ENCODE measurements at places on chromosomes 13 and 19.

- DNase-seq: no peak
Observed at GRCh38 chr13:59166174-59166573, 997.6 kb downstream of the DIAPH3 start.

DNA sequence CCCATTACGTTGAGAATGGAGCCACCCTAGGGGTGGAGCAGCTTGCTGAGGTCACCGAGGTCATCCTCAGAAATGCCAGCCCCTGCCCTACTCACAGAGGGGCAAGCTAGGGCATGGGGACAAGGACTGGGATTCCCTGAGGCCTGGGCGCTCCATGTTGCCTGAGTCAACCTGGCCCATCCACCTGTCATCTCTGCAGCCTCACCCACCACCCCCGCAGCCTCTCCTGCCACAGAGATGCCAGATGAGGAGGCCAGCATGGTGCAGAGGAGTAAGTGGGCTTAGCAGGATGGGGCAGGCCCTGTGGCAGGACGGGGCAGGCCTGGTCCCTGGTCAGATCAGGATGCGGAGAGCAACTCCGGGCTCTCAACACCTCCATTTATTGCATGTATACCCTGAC, 9.5 kb downstream of the NKPD1 start:
- no peak for DNase-seq

DNA sequence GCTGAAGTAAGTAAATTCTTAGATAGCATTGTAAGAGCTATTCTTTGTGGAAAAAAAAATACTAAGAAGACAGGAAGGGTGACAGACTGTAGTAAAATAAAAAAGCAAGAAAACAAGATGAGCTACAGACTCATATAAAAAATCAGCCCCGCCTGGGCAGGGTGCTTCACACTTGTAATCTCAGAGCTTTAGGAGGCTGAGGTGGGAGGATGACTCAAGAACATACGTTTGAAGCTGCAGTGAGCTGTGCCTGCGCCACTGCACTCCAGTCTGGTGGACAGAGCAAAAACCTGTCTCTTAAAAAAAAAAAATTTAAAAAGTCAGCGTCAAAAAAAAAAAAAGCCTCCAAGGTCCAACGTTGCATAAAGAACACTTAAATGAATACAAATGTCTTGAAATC, 102.1 kb downstream of the VWA8 start:
- DNase-seq: no peak

DNA sequence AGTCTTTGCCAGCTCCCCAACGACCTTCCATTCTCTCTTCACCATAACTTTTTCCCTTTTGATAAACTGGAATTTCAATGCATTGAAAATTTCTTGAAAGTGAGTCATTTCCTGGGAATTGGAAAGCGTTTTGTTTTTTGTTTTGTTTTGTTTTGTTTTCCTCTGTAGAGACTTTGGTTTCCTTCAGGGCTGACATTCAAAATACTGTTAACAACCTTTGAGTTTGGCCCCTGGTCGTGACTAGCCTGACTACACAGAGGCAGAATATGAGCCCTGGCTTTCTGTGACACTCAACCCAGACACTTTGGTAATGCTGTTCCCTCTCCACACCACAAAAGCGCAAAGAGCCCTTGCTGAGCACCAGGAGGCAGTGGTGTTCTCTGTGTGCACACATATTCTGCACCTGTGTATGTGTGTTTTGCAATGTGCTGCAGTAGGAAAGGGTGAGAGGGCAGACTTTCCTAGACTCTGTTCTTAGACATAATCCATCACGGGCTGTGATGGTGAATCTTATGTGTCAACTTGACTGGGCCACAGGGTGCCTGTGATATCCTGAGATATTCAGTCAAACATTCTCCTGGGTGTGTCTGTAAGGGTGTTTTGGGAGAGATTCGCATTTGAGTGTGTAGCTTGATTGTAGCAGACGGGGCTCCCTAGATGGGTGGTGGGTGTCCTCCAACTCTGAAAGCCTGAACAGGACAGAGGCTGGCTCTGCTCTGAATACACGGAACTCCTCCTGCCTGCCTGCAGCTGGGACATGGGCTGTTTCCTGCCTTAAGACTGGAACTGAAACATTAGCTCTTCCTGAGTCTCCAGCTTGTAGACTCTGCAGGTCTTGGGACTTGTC, 29.5 kb upstream of the ANKRD10 start:
- peak; percentile 91 for DNase-seq

DNA sequence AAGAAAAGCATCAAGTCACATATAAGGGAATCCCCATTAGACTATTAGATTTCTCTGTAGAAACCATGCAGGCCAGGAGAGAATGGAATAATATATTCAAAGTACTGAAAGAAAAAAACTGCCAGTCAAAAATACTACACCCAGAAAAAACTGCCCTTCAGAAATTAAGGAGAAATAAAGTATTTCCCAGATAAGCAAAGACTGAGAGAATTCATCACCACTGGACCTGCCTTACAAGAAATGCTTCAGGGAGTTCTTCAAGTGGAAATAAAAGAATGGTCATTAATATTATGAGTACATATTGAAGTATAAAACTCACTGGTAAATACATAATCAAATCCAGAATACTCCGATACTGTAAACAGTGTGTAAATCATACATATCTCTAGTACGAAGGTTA, 35.9 kb downstream of the VWA8 start:
- no peak for DNase-seq

- DNase-seq: no peak
Observed at GRCh38 chr13:114119196-114119595, 13.2 kb downstream of the RASA3 start.

GRCh38 chr19:17424743-17425365, 5.0 kb downstream of the MVB12A start:
- DNase-seq: no peak

DNA sequence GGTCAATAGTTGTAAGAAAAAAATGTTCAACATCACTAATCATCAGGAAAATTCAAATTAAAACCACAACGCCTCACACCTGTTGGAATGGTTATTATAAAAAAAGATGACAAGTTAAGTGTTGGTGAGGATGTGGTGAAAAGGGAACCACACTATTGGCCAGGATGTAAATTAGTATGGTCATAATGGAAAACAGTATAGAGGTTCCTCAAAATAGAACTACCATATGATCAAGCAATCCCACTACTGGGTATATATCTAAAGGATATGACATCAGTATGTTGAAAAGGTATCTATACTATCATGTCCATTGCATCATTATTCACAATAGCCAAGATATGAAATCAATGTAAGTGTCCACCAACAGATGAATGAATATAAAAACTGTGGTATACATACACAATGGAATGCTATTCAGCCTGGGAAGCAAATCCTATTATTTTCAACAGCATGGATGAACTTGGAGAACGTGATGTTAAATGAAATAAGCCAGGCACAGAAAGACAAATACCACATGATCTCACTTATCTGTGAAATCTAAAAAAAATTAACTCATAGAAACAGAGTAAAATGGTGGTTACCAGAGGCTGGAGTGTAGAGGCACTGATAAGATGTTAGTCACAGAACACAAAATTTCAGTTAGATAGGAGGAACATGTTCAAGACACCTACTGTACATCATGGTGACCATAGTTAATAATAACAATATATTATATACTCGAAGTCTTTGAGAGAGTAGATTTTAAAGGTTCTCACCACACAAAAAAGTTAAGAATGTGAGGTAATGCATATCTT, 56.6 kb downstream of the TBC1D4 start:
- no peak for DNase-seq

DNA sequence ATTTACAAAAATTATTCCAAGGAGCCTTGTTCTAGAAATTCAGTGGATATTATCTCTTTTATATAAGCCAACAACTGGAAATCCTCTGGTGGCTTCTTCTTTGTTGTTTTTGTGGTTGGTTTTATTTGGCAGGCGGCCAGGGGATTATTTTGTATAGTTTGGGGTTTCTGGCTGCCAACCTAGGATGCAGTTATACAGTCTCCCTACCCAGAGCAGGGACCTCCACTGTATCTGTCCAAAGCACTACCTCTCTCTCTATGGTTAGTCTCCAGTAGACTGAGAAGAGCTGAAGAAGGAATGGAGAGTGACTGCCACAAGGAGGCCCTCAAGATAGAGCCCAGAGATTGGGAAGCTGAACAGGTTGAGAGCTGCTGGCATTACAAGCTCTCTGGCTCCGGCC, 80.2 kb downstream of the ZAR1L start:
- DNase-seq: no peak

DNA sequence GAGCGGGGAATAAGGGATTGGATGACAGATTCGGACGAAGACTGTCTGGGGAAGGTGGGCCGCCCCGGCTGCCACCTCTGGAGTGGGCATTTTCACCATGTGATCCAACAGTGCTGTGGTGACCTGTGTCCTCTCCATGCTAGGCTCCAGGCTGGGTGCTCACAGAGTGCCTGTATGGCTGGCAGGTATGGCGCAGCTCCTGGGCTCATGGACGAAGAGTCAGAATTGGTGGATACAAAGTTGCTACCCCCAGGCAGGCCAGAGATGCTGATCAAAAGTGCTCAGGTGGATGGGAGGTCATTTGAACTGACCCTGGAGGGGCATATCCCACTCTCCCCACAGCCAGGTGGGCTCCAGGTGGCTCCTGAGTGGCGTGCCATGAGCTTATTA, 111.3 kb upstream of the UQCRFS1 start:
- DNase-seq: no peak

GRCh38 chr13:97696921-97697320, 256.6 kb upstream of the IPO5 start:
- no peak for DNase-seq

GRCh38 chr13:73835138-73835721, 299.0 kb downstream of the KLF12 start:
- DNase-seq: peak; percentile 9

GRCh38 chr19:53780506-53780905, 43.6 kb downstream of the NLRP12 start:
- DNase-seq: no peak

DNA sequence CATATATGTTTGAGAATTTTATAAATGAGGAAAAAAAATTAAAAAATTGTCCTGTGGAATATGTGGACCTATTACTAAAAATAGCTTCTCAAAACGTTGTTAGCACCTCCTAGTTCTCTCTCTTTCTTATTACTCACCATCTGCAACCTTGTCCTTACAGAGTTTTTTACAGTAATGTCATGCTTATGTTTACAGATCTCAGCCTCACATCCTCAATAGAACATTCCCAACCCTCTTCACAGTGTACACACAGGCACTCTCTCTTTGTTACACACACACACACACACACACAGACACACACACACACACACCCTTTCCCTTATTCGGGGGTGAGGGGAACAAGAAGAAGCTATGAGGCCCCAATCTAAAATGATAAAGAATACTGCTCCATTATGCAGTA, 197.7 kb downstream of the SLITRK6 start:
- DNase-seq: no peak

DNA sequence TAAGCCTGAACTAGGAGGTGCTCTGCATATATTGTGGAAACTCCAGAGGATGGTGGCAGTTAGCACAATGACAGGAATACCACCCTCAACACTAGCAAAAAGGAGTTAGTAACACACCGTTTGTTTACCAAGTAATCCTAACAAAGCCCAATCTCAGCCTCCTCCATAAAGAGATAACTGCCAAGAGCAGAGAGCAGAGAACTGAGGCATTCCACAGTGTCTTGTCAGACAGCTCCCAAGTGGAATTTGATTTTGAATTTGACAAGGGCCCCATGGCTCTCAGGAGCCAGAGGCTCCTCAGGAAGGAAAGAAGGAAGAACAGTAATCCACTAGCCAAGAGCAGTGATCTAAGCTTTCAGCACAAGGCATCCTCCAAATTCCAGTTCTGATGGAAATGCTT, 298.6 kb downstream of the DCLK1 start:
- DNase-seq: no peak

GRCh38 chr19:45355910-45356309, 14.5 kb downstream of the ERCC2 start:
- no peak for DNase-seq

DNA sequence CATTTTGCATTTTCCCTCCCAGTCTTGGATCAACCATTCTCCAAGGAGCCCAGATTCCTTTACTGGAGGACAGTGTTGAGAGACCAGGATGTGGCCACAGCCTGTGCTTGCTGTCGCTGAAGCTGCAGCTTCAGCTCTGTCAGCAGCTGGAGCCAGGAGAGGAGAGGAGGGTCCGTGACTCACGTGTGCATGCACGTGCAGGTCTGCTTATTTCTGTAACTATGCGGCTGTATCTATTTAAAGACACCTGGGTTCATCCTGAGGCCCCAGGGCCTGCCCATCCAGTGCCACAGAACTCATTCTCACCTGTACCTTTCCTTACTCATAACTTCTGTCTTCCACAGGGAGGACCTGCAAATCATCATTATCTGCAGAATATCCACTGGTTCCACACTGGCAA, 8.2 kb upstream of the LAMP1 start:
- no peak for DNase-seq

DNA sequence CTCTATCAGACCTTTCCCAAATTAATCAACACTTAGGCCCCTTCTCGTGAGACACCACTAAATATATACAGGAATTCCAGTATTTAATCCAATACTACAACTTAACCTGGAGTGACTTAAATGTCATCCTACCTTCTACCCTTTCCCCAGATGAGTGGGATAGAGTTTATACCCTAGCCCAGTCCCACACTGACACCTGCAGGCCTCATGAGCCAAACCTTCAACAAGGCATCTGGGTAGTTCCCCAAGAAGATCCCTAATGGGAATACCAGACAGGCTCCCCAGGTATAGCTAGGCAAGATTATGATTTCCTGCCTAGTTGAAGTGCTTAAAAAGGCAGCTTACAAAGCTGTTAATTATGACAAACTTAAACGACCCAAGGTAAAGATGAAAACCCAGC, 15.9 kb downstream of the ZNF83 start:
- no peak for DNase-seq

DNA sequence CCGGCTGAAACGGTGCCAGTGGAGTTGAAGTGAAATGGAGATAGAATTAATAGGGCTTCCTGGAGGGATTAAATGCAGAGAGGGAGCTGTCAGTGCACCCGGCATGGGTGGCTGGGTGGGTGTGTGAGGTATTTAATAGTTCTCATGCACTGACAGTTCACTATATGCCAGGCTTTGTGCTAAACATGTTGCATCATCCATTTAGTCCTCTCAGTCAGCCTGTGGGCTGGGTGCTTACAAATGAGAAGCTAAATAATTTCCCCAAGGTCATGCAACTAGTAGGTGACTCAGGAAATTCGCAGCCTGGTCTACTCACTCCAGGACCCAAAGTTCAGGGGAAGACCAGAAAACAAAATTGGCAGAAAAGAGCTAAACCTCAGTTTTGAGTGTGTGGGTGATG, 63.5 kb upstream of the SPATA13 start:
- no peak for DNase-seq

DNA sequence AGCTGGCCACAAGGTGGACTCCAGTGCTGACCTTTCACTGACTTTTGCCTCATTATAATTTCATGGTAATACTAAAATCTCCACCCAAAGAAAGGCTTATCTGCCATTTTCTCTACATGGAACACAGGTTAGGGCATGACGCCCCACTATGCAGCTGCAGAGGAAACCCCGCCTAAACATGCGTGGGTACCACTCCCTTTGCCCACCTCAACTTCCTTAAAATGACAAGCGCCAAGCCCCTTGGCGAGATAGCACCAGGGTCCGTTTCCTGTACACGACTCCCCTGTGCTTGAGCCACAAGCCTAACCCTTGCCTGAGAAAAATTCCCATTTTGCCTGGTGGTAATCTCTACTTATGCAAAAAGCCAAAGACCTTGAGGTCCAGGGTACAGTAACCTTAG, 36.0 kb upstream of the PABPC3 start:
- DNase-seq: no peak

GRCh38 chr13:53191091-53191490, 162.5 kb downstream of the OLFM4 start:
- DNase-seq: no peak

Data from SHP77 (cell line).